ENCODE measurements at places on chromosomes 2 and 18.

DNA sequence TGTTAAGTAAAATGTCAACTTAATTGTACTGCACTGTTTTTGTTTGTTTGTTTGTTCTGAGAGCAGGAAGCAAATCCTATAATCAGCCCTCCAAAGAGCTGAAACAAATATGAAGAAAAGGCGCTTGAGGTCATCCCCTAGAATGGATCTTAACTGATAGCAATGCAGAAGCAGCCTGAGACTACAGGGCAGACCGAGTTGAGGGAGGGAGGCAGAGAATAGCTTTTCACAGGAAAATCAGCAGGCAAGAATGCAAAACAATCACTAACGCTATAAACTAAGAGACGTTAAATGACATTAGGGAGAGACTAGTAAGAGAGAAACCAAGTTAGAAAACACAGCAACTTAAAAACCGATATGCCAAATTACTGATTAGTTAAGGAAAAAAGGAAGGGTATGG, 37.2 kb downstream of the GALNT1 start:
- DNase-seq, result no peak

DNA sequence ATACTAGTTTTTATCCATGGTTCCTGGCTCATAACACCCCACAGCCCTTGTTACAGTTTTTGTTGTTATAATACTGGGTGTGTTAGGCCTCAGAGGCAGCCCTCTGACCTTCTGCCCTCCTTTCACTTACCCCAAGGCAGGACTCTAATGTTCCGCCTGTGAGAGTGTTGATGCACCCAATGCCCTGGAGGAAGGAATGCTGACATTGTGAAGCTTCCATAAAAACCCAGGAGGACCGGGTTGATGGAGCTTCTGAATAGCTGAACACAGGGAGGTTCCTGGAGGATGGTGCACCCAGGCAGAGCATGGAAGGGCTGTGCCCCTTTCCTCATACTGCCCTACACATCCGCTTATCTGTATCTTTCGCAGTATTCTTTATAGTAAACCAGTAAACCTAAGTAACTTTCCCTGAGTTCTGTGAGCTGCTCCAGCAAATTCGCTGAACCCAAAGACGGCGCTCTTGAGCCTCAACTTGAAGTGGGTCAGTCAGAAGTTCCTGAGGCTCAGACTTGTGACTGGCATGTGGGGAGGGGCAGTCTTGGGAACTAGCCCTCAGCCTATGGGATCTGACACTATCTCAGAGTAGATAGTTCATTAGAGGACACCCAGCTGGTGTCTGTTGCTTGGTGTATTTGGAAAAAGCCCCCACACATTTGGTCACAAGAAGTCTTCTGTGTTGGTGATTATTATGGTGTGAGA, 10.4 kb downstream of the STON1 start:
- DNase-seq, result no peak

DNA sequence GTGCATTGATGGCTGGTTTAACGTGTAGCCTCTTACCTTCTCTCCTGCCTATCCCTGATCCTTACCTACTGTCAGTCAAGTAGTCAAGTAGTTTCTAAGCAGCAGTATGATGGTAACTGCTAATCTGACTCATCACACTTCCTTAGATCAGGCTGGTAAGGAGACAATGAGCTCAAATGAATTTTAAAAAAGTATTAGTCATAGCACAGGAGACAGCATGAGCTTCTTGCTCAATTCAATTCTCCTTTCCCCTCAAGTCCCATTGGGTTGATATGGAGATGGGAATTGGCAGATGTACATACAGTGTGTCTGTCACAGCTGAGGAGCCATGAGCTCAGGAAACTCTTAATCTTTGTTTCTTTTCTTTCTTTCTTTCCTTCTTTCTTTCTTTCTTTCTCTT, 799.7 kb downstream of the LRP1B start:
- peak; percentile 12 for DNase-seq

DNA sequence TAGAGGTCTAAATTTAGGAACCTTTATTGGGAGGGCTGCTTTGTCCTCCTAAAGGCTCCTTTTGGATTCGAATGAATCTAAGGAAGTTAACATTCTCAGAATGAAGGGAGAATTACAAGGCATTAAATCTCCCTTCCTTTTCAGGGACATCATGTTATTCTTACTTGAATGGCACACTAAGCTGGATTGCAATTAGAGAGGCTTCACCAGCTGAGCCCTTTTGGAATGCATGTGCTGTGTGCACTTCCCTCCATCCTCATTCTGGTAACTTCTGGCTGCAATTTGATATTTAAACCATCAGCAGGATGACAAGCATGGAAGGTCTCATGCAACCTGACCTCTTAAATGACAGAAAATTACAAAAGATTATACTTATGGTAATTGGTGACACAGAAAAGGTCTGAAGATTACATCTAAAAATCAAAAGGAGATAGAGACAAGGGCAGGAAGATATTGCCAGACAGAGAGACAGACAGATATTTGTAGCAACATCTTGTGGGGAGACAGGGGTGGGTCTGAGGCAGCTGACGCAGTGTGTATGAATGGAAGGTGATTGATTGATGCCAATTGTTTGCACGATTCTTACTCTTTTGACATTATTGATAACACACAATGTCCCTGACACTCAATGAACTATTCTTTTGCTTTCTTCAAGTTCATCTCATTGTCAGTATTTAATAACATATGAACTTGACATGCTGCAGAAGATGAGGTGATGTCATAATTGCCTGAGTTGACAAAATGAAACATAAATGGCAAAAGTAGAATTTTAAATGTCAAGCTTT, 570.8 kb upstream of the GYPC start:
- DNase-seq, result no peak

DNA sequence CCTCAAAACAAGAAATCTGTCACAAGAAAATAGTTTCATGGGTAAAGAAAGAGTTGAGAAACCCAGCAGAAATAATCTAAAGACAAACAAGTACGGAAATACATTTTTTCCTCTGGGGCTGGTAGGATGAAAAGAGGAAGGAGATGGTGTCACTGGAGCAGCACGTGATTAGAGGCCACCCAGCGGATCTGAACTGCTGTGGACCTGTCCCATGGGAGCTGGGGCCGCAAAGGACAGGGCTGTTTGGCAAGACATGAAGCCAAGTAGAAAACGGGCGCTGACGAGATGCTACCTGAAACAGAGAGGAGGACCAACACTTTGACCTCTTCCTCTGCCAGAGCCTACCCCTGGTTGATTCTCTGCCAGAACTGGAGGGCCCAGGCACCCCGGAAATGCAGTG, 295.4 kb upstream of the ATP5MC3 start:
- no peak for DNase-seq

- peak; percentile 68 for DNase-seq
Measured at GRCh38 chr2:230714136-230714480, 1.5 kb downstream of the CAB39 start.

DNA sequence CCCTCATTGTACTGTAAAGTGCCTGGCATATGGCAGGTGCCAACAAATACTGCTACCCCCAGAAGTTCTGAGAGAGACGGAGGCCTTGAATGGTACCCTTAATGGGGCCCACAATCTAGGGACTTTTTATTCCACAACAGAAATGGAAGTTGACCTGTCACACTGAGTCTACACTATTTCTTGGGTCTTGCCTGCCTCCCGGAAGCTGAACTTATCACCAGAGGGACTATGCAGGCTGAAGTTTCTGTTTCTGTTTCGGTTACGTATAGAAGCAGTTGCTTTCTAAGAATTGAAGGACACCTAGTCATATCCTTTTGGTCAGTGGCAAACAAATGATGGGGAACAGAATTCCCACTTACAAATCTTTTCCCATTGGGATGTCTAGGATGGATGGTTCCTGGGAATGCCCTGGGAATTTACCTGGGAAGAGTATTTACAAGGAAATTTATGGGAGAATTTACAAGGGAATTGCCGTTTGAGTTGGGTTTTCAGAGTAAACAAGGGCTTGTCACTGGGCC, 74.2 kb downstream of the HS1BP3 start:
- DNase-seq, result no peak

DNA sequence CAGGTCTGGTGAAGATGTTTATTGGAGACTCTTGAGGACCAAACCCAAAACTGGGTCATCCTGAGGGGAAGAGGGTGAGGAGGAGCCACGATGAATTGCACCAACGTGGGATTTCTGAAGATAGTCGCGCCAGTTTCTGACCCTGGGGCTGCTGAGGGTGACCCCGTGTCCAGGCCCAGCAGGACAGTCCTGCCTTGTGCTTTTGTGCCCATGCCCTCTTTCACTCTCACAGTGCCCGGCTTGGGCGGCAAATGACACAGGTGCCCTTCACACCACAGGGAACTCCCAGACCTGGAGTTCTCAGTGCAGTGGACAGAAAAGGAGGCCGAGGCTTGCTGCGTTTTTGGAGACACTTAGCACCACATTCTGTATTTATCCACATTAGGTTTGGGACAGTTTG, 15.5 kb upstream of the KIF1A start:
- no peak for DNase-seq

- DNase-seq, result no peak
Measured at GRCh38 chr18:35089891-35090550, 48.8 kb downstream of the MAPRE2 start.

GRCh38 chr2:164080486-164080885, 344.7 kb upstream of the FIGN start:
- no peak for DNase-seq

GRCh38 chr18:45820106-45820745, 5.2 kb upstream of the SIGLEC15 start:
- no peak for DNase-seq

DNA sequence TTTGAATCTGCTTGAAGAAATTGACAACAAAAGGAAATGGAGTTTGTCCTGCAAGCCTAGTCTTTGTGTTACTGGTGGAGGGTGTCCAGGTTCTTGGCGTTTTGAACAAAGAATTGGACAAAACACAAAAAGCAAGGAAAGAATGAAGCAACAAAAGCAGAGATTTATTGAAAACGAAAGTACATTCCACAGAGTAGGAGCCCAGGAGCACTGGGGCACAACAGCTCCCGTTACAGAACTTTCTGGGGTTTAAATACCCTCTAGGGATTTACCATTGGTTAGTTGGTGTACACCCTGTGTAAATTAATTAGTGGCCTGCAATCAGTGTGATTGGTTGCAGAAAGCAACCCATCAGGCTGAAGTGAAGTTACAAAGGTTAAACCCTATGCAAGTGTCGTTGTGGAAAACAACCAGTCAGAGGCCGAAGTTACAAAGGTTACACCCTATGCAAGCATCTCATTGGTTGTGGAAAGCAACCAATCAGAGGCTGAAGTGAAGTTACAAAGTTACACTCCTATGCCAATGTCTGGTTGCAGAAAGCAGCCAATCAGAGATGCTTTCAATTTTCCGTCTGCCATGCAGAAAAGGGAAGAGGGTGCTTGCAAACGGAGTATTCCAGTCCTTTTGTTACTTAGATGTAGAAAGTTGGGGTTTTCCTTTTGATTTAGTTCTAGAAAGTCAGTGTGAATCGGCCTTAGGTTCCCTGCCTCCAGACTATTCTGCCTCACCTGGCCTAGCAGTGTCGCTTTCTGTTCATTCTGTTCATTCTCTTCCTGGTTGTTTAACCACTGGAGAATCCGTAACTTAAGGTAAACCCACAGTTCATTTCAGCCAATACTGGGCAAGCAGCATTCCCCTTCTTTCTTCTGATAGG, 47.6 kb upstream of the PTH2R start:
- DNase-seq, result no peak

GRCh38 chr2:71546777-71547281, 93.5 kb downstream of the DYSF start:
- no peak for DNase-seq

GRCh38 chr2:73091696-73092095, 20.2 kb upstream of the SFXN5 start:
- no peak for DNase-seq

DNA sequence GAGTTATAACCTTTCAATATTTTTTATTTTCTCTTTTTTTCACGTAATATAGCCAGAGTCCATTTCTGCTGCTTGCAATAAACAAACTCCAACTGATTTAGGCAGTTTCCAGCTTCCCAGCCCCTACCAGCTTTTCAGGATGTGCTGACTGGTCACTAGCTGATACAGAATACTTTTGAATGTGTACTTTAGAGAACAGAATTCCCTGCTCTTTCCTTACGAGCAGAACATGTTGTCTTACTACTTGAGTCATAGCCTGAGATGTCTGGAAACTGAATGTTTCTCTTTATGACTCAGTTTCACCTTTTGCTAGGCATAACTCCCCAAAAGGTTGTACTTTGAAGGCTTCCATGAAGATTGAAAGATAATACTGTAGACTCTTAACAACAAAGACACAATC, 44.5 kb upstream of the KCNE4 start:
- no peak for DNase-seq

DNA sequence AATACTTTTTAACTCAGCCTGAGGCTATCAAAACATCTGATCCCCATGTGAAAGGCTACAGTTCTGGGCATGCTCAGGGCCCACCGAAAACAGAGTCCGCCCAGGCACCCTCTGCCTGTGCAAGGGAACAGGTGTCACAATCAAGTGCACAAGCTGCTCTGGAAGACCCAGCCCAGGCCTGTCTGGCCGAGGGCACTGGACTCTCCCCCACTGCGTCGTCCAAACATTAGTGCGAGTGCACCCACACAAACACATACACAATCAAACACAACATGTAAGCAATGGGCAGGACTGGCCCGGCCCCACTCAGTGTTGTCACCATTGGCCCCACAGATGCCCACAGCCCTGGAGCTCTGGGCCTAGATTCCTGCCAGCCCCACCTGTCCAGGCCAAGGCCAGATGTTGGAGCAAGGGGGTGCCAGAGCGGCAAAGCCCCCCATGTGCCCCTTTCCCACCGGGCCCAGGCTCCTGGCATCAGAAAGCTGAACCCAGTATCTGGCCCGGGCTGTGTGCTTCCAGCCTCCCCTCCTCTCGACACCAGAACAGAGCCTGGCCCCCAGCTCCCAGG, 617 bp upstream of the ALPG start:
- no peak for DNase-seq

GRCh38 chr2:146031158-146031557, 1511.2 kb upstream of the ZEB2 start:
- no peak for DNase-seq

GRCh38 chr2:16318474-16319195, 347.0 kb downstream of the CYRIA start:
- DNase-seq, result no peak

GRCh38 chr2:241163601-241164118, 13.4 kb downstream of the PPP1R7 start:
- no peak for DNase-seq
